ENCODE measurements at places on chromosomes 11 and 22.
A peak's percentile ranks its signal among the peaks of the same experiment; 100 is the strongest.

DNA sequence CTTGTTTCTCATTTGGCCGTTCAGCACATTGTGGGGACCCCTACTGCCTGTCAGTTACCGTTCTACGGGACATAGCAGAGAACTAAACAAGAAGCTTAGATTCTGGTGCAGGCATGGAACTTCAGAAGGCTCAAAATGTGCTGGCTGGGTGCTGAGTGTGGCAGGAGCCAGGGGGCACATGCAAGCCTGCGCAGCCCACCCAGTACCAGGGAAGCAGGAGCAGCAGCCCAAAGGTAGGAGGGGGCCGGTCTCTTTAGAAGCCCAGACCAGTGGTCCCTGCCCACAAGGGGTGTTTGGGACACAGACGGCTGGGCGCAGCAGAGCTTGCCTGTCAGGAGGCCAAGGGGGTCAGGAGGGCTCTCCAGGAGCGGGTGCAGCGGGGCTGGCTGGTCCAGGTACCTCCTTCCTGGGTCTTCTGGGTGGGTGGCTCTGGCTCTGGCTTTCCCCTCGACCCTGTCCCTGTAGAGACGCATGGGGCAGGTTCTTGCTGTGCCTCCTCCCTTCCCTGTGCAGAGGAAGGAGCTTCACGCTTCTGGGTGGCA lies 2.2 kb downstream of the PTDSS2 start:
- DNase-seq = no peak

DNA sequence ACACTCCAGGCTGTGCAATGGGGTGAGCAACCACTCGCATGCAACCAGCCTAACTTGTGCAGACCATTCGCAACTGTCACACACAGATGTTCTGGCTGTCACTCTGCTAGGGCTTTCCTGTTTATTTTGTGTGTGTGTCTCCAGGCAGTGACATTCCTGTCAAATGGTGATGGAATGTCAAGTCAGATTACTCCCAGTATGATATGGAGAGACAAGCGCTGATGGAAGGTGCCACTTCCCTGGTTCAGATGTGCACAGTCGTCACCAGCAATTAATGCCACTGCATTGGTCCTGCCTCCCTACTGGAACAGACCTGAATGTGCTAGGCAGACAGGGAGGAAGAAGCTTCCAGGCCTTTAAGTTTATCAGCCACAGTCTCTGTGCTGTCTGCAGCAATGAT lies 442.4 kb upstream of the ISX start:
- no peak for DNase-seq

- peak; percentile 71 for DNase-seq
Observed at GRCh38 chr11:94543695-94544645, at the start of gene FUT4. TSS of gene FUT4 (plus strand) at chr11:94543921. CDS start at chr11:94544134, 213 bp downstream.

DNA sequence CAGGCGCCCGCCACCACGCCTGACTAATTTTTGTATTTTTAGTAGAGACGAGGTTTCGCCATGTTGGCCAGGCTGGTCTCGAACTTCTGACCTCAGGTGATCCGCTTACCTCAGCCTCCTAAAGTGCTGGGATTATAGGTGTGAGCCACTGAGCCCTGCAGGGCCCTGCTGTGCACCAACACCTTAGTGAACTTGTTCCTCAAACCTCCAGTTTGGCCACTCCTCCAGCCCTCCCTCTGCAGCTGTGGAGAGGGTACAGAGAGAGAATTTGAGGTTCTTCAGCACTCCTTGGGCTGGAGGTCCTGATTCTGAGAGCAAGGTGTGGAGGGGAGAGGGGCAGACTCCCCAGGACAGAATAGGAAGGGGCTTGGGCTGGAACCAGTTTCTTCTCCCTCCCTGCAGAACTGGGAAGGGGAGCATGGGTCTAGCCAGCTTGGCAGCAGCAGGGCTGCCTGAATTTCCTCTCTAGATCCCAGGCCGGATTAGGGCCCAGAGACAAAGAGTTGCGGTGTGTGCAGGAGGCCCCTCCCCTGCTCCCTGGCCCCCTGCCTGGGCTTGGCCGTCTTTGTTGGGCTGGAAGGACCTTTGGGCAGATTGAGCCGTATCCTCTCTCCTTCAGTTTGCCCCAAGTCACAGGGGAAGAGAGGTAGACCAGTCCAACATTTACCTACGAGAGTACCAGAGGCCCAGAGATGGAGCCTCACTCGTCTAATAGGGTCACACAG lies 2.3 kb upstream of the PEX16 start:
- no peak for DNase-seq

DNA sequence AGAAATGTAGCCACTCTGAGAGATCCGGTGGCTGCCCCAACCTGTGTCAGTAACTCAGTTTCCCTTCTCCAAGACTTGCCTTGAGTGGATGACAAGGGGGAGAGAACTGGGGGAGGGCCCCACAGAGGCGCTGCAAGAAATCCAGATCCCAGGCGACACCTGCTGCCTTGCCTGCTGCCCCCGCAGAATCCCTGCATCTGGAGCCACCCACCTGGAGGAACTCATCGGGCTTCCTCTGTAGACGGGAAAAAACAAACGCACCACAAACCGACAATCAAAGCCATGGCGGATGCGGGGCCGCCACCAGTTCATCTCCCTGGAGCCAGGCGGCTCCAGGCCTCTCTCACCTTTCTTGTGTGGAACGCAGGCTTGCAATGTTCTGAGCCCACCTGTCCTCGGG lies 40.2 kb downstream of the MACROD1 start:
- DNase-seq = no peak

All from stimulated activated CD8-positive, alpha-beta memory T cell treated with anti-CD3 and anti-CD28 coated beads, Interleukin-15, amount 100 ng/mL, for 48 hours (primary cell).